A549 treated with DMSO at 1 μM for 4 hours (cell line): ENCODE measurements at places on chromosomes 6 and 20. TPM values are rescaled to one million over a fixed set of nuclear protein-coding genes. Genes with fewer than 3 reads are reported as not detected.

The UFL1 gene
- 7.1 to 11.7 TPM (median 9.7 TPM) in 5 replicates for total RNA-seq

The UNC93A gene
- not detected in 5 replicates for total RNA-seq

The RHAG gene
- total RNA-seq: 0.05 to 0.07 TPM in 2 of 5 replicates, not detected in the others

The KIF3B gene
- total RNA-seq: 24.9 to 29.9 TPM (median 28.4 TPM) in 5 replicates

The CDSN gene
- not detected in 5 replicates for total RNA-seq

The KCNG1 gene
- total RNA-seq: 15.5 to 27.0 TPM (median 18.8 TPM) in 5 replicates

The PRRT1 gene
- 0.58 to 0.95 TPM (median 0.74 TPM) in 5 replicates for total RNA-seq

The CASS4 gene
- 0.05 to 0.06 TPM (median 0.06 TPM) in 3 of 5 replicates, not detected in the others for total RNA-seq

The ERGIC3 gene
- 231 to 244 TPM (median 237 TPM) in 5 replicates for total RNA-seq

The SLC25A27 gene
- total RNA-seq: 0.36 to 1.0 TPM (median 0.87 TPM) in 5 replicates

The COL9A3 gene
- 0.30 to 0.65 TPM (median 0.36 TPM) in 5 replicates for total RNA-seq

The SUMO4 gene
- total RNA-seq: 0.09 TPM in 1 of 5 replicates, not detected in the others

The SSTR4 gene
- total RNA-seq: not detected in 5 replicates

The SH3BGRL2 gene
- 0.25 to 0.39 TPM (median 0.29 TPM) in 5 replicates for total RNA-seq

The SMPDL3A gene
- 1.8 to 3.4 TPM (median 2.6 TPM) in 5 replicates for total RNA-seq

The BPIFB4 gene
- total RNA-seq: not detected in 5 replicates

The RIMS1 gene
- total RNA-seq: not detected in 5 replicates

The SLC17A1 gene
- 0.06 TPM in 2 of 5 replicates, not detected in the others for total RNA-seq

The C6orf52 gene
- 1.7 to 2.8 TPM (median 2.0 TPM) in 5 replicates for total RNA-seq

The C20orf141 gene
- 0.23 to 0.62 TPM (median 0.49 TPM) in 4 of 5 replicates, not detected in the other for total RNA-seq

The FGD2 gene
- not detected in 5 replicates for total RNA-seq

The DACT2 gene
- 0.20 to 0.65 TPM (median 0.53 TPM) in 5 replicates for total RNA-seq

The KIF25 gene
- total RNA-seq: 0.06 to 0.07 TPM in 2 of 5 replicates, not detected in the others

The CAPN11 gene
- total RNA-seq: not detected in 5 replicates
